AG04450 (cell line): ENCODE measurements at places on chromosomes 4 and X. TPM values are rescaled to one million over a fixed set of nuclear protein-coding genes. Genes with fewer than 3 reads are reported as not detected.

DNA sequence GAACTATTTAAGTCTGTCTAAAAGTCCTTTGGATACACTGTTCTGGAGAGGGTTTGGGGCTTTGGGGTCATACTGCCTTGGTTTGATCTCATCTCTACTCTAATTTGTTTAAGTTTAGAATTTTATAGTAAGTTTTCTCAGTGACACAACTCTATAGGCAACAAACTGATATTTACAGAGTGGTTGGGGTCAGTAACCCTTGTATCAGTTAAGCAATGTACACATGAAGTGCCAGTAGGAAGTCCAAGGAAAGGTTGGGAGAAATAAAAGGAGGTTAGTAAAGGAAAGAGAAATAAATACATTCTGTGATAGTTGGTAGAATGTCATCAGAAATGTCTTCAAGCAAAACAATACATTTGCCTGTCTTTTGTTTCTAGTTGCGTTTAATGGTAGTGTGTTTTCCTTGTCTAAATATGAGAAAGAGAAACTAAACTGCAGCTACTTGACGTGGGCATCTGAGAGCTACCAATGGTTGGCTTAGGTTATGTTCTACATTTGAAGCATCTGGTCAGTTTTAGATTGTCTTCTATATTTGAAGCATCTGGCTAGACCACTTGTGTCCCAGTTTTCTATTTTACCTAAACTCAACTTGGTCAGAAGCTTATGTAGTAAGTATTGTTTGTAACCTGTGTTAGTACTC is 6.9 kb downstream of the ATP7A start:
- DNase-seq, result no peak

DNA sequence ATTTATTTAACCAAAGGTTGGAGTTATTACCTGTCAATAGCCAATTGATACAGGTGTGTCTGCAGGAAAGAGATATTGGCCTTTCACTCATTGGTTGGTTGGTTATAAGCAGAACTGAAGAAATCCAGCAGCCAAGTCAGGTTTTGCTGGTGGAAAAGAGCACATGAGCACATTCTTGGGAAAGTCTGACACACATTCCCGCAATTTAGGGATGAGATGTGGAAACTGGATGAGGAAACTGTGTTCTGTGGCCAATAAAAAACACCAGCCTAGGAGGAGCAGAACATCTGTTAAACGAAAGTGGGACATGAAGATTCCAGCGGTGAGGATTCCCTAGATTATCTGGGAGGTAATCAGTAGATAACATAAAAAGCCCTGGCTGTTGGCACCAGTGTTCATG is 567.4 kb upstream of the CPEB2 start:
- no peak for DNase-seq

GRCh38 chr4:184475096-184475461 is 729 bp upstream of the IRF2 start:
- DNase-seq, result no peak

- DNase-seq, result no peak
Measured at GRCh38 chrX:154534526-154535322, 11.9 kb downstream of the G6PD start.

Gene KLKB1
- 0.11 TPM in 1 of 2 replicates, not detected in the other for polyA plus RNA-seq

Gene GPM6B
- polyA plus RNA-seq, result 0.35 and 0.67 TPM in 2 replicates

Gene ETDB
- not detected in 2 replicates for polyA plus RNA-seq
